ENCODE measurements at places on chromosomes 12 and 14.

GRCh38 chr14:55200651-55201050 is 9.3 kb upstream of the DLGAP5 start:
- no peak for DNase-seq

DNA sequence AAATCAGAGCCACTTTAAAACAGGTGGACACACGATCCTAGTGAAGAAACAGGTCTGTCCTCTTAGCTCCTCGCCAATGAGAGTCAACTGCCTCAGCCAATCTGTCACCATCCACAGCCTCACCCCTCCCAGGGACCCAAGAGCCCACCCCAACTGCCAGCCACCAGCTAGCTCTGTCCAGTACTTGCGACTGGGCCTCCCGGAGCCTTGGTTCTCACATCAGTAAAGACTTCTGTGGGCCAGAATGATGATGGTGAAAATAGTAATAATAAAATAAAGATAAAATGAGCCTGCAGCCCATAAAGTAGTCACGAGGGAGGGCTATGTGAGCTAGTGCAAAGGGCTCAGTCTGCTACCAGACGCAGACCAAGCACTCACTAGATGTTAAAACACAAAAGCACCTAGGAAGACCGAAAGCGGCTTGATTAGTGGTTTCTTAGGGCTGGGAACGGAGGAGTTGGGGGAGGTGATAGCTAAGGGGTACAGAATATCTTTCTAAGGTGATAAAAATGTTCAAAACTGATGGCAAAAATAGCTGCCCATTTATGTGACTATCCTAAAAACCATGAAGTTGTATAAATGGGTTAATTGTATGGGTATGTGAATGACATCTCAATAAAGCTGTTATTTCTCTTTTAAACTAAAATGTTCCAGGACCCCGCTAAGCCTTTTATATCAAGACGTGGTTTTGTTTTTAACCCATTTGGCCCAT is 39.8 kb downstream of the ACTN1 start:
- no peak for DNase-seq

DNA sequence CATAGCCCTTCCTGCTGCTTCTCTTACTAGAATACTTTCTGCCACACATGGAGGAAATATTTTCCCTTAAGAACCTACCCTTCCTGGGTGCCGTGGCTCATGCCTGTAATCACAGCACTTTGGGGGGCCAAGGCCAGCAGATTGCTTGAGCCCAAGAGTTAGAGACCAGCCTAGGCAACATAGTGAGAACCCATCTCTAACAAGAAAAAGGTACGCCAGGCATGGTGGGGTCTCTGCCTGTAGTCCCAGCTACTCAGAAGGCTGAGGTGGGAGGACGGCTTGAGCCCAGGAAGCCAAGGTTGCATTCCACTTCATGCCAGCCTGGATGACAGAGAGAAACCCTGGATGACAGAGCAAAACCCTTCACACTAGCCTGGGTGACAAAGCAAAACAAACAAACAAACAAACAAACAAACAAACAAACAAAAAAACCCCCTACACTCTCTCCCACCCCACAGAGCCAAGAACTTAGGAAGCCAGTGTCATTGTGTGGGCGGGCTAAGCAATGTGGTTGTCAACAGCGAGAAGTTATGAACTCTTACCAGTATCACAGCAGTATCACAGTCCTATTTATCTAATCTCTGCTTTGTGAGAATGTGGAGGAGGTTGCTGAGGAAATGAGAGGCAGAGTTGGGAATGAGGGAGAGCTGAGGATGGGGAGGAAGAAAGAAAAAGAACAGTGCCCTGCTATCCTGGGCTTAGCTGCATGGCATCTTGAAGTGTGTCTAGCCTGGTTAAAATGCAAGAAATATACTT is 53.8 kb upstream of the CLEC14A start:
- no peak for DNase-seq

DNA sequence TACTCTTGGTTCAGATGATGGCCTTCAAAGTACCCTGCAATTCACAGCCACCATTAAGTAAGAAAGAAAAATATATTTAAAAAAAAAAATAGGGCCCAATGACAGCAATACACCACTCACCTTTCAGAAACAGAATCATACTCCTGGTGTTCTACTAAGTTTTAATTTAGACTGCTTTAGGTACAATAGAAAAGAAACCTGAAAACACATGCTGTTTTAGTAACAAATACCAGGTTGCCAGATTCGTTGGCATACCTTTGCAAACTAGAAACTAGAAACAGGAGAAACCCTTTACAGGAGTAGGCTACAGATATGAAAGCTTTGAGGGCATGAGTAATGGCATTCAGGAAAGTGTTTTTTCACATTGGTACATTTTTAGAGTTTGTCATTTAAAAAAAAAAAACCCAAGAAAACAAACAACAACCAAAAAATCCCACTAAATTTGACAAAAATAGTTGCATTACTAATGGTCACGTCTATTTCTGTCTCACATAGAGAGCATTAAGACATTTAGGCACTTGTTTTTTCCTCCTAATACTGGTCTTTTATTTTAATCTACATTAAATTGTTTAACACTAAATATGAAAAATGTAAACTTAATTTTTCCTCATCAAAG is 4.0 kb downstream of the SIX1 start:
- DNase-seq: no peak

GRCh38 chr12:111084605-111085004 is 164.2 kb upstream of the MYL2 start:
- DNase-seq: no peak

DNA sequence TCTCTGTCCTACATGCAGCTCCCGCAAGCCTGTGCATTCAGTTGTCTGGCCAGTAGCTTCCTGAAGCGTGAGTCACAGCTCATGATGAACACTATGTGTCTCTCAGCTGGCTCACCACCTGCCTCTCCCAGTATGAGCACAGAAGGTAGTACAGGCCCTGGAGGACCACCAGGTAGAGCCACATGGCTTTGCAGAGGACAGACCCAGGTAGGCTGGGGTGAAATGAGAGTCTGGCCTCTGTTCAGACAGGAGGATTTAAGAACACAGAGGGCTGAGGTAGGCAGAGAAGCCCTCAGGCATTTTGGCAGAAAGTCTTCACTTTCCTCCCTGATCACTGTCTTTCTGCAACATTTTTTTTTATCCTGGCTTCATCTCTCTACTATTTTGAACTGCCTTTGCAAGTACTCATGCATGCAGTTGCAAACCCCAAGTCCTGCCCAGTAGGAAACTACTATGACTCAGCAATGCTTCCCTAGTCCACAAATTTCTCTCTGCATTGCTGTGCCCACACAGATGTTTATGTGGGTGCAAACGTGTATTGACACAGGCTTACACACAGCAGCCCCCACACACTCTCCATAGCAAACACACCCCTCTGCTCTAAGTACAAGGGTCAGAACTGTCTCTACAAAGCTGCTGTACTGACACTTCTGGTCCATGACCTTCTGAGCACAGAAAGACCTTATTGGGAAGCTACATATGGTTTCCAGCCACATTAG is 7.2 kb upstream of the SDR9C7 start:
- DNase-seq: no peak

DNA sequence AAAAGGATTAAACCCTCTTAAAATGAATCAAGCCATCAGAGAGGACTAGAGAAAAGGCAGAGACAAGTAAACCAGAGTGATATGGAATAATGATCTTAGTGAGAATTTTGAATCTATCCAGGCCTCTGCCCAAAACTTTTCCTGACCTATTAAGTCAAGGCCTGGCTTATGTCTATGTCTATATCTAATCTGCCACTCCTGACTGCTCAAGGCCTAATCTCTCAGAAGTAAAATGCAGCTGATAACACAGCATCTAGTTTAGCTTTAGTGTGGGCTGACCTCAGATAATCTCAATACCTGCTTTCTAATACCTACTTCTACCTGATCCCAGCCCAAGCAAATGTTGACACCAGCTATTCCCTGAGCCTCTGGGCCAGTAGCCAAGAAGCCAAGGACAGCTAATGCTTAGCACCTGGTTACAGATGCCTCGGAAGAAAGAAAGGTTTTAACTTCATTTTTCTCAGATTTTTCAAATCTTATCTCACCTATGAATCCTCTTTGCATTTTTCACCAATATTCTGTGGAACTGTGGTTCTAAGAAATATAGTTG is 1472.5 kb upstream of the SEL1L start:
- DNase-seq: no peak

- DNase-seq: no peak
These were observed 13.3 kb downstream of the PPP4R3A start for GRCh38 chr14:91496790-91497189.

- DNase-seq: no peak
These were observed 396.6 kb downstream of the ADAMTS20 start for GRCh38 chr12:43155376-43155775.

- DNase-seq: no peak
These were observed 58.3 kb downstream of the SIX1 start for GRCh38 chr14:60590991-60591414.

- DNase-seq: no peak
These were observed 12.5 kb downstream of the HSD17B6 start for GRCh38 chr12:56775638-56776037.

- DNase-seq: no peak
These were observed 8.3 kb downstream of the CALM1 start for GRCh38 chr14:90405101-90405500.

DNA sequence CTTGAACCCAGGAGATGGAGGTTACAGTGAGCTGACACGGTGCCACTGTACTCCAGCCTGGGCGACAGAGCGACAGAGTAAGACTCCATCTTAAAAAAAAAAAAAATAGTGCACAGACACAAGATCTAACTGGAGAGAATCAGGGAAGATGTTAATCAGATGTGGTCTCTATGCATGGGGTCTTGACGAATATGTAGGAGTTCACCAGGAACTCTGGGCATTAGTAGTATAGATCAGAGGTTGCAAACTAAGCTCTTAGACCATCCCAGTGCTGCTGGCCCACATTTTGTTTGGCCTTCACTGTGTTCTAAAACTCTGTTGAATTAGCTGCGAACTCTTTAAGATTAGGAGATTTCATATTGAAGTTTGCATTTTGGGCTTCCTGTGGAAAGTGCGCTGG is 31.6 kb downstream of the SNRNP35 start:
- no peak for DNase-seq

- DNase-seq: no peak
These were observed 5.6 kb downstream of the SIX1 start for GRCh38 chr14:60643463-60644314.

DNA sequence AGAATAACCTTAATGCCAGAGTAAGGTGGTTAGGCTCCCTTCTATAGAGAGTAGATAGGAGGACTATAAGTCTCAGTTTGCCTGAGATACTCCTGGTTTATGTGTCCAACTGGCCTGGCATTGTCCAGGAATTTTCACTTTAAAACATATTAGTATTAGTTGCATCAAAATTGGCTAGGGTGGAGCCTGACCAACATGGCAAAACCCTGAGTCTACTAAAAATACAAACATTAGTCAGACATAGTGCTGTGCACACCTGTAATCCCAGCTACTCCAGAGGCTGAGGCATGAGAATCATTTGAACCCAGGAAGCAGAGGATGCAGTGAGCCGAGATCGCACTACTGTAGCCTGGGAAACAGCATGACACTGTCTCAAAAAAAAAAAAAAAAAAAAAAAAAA is 11.9 kb downstream of the WDHD1 start:
- no peak for DNase-seq

GRCh38 chr14:29649170-29649569 is 278.5 kb downstream of the PRKD1 start:
- DNase-seq: no peak

DNA sequence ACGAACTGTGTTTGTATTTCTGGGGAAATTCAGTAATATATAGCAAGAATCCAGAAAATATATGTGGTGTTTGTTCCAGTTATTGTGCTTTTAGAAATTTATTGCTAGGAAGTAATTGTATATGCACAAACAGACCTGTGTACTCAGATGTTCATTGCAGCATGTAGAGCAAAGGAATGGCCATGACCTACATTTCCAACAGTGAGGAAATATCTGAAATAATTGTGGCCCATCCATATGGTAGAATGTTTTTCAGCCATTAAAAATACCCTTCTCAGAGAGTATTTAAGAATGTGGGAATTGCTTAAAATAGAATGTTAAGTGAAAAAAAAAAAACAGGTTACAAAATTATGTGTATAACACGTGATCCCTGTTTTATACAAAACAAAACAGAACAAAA is 77.3 kb downstream of the TMX1 start:
- no peak for DNase-seq

DNA sequence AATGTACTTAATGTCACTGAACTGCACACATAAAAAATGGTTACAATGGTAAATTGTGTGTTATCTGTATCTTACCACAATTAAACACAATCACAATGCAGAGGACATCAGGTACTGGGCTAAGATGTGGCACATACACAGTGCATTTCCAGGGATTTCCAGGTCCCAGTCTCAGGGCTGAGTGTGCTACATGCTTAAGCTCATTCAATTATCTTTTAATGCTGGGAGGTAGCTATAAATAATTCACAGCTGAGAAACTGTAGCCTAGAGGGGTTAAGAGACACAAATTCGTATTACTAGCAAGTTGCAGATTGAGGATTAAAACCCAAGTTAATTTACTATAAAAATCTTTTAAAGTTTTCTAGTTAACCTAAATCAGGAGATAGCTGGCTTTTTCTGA is 67.1 kb downstream of the CRACR2A start:
- no peak for DNase-seq
